ENCODE measurements at places on chromosomes 3 and 15. TPM values are rescaled to one million over a fixed set of nuclear protein-coding genes. Genes with fewer than 3 reads are reported as not detected.

The GOLGA8S gene
- not detected for total RNA-seq

DNA sequence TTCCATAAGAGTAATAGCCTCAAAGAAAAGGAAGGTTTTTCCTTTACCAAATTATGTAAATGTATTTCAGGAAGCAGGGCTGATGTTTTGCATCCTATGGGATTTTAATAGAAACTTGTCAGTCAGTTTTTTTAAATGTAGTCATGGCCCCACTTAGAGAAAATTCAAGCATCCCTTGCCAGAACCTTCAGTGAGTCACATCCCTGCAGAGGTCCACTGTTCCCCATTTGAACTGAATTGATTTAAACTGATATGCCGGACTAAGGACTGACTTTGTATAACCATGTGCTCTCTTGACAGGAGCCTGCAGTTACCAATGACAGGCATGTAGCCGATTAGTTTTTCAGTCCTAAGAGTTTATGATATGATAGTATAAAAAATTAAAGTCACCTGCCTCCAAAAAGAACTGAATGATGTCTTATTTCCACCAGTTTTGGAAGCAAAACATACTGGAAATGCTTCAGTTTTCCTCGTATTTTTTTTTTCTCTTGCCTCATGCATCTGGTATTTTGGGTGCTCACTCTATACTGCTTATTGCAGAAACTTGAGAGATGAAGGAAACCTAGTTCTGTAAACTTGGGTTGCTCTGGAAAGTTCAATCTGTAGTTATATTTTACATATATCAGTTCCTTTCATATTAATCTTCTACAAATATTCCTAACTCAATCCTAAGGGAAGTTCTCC, 30.7 kb downstream of the LRTM1 start:
- no peak for DNase-seq

DNA sequence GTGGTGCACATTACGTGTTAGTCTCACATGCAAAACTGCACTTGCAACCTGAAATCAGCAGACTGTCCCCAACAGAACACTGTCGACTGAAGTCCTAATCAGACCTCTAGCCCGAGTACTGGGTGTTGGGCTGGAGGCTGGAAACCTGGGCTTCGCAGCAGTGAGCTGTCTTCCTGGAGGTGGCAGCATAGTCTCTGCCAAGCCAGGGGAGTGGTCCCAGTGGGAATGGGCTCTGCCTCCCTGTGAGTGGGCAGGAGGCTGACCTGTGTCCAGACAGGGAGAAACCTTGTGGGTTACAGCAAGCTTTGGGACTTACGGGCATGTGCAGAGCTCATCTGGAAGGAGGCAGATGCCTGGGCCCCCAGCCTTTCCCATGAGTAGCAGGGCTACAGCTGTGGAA, 38.2 kb upstream of the MYZAP start:
- no peak for DNase-seq

DNA sequence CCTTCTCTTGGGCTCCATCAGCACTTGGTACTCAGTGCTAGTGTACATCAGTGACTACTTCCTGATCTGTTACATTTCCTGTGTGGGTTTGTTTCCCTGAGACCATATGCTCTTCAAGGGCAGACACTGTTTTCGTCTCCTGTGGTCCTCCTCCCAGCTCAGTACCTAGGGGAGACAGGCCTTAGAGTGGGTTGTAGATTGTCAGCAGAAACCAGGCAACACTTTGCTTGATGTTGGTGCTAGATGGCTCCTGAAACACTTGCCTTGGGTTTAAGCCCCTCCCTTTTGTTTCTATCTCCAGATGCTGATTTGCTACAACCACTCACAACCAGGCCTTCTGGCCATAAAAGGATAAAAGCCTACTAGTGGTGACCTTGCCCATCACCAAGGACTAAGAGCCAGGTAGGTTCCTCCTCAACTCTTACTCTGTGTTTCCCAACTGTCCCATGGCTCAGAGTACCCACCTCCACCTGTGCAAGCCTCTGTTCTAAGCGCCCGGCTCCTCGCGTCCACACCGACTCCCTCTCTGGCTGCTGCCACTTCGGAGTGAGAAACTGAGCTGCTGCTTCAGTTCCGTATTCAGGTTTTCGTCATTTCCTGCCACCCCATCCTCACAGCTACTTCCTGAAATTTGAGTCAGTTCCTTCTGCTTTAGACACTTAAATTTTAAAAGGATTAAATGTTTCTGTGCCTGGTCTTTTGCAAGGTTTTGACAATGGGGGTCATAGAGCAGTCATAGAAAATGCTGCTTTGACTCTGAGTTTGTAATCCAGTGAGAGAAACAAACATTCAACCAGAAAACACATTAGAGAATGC, at the start of gene HCLS1:
Gene HCLS1, minus strand, starts transcription at position 548 of the 816 bp plus-strand sequence. CDS start 2,556 bp downstream, outside the sequence.
- DNase-seq, result peak; percentile 64

The SLC22A13 gene
- total RNA-seq, result 0.24 TPM

DNA sequence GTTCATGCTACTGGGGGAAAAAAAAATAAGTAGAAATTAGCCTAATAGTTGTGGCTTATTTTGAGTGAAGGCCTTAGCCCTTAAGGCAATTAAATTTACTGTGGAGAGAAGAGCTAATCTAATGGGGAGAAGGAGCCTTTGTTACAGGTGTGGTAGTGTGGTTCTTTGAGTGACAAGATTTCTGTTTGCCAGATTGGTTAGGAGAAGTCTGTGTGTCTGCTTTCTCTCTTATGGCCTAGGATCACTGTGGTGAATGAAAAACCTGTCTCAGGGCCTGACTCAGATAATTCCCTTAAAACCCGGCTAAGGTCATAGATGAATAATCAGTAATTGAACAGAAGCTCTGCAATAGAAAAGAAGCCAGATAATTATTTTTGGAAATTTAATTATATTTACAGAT, 27.0 kb downstream of the OPA1 start:
- no peak for DNase-seq

DNA sequence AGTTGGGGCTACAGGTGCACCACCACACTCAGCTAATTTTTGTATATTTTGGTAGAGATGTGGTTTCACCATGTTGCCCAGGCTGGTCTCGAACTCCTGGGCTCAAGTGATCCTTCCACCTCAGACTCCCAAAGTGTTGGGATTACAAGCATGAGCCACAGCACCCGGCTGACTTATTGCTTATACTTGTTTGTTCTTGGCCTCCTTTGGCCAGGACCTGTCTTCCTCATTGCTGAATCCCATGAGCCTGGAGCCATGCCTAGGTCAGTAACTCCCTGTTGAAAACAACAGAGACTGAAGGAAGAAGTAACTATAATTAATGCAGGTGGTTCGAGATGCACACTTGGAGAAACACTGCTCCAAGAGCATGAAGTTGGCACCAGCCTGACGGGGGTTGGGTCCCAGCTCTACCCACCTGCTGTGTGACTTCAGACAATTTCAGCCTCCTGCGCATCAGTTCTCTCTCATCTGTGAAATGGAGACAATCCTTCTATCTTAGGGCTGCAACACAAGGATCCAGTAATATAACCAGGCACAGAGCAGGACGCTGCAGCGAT, 38.9 kb downstream of the CPN2 start:
- DNase-seq, result no peak

The FGF7 gene
- not detected for total RNA-seq

The NLGN1 gene
- not detected for total RNA-seq

The ITIH4 gene
- 6.8 TPM for total RNA-seq

GRCh38 chr15:58357529-58358476, 74.0 kb upstream of the LIPC start:
- DNase-seq, result peak; percentile 64

- no peak for DNase-seq
These were observed 25.6 kb upstream of the ARL8B start for GRCh38 chr3:5096336-5097008.

The FANCD2 gene
- 85.1 TPM for total RNA-seq

The ISLR2 gene
- total RNA-seq, result not detected

The MAP6D1 gene
- 5.3 TPM for total RNA-seq

GRCh38 chr3:31903686-31904431, 77.2 kb downstream of the OSBPL10 start:
- DNase-seq, result no peak

DNA sequence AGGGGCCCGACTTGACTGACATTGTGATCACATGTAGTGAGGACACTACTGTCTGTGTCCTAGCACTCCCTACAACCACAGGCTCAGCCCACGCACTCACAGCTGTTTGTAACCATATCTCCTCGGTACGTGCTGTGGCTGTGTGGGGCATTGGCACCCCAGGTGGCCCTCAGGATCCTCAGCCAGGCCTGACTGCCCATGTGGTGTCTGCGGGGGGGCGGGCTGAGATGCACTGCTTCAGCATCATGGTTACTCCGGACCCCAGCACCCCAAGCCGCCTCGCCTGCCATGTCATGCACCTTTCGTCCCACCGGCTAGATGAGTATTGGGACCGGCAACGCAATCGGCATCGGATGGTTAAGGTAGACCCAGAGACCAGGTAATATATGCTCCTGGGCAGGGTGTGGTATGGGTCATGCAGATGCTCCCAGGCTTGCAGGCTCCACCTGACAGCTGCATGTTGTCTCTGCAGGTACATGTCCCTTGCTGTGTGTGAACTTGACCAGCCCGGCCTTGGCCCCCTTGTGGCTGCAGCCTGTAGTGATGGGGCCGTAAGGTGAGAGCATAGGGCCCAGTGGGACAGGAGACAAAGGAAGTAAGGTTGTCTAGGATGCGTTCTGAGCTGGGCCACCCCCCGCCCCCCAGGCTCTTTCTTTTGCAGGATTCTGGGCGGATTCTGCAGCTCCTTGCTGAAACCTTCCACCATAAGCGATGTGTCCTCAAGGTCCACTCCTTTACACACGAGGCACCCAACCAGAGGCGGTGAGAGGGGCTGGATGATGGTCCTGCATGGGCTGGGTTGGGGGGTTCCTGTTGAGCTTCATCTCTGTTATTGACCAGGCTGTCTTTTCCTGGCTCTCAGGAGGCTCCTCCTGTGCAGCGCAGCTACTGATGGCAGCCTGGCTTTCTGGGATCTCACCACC, 4.4 kb downstream of the DALRD3 start:
- peak; percentile 62 for DNase-seq

GRCh38 chr3:178201714-178202113, 334.5 kb upstream of the KCNMB2 start:
- no peak for DNase-seq

The EAF2 gene
- total RNA-seq, result 13.9 TPM

DNA sequence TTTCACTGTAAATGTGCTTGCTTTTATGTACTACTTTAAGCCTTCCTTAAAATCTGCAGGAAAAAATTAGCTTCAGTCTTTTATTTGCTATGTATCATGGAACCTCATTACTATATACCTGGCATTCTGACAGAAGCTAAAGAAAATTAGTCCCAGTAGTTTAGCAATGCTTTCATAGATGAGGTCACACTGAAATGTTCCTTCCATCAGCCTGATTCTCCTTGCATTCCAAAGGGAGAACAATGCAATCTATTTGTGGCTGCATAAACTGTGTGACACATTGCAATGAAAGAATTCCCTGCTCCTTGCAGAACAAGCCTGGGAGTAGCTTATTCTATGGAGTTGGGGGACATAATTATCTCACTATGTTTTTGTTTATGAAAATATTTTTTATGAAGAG, 691.5 kb upstream of the ARPP21 start:
- no peak for DNase-seq

The CYP1A1 gene
- total RNA-seq, result 4.9 TPM

The TUSC7 gene
- total RNA-seq, result not detected

The KLHL18 gene
- 48.6 TPM for total RNA-seq

The RBPMS2 gene
- not detected for total RNA-seq

The AADACL2 gene
- total RNA-seq, result not detected

- DNase-seq, result no peak
These were observed 10.0 kb downstream of the GATA2 start for GRCh38 chr3:128482666-128483656.

DNA sequence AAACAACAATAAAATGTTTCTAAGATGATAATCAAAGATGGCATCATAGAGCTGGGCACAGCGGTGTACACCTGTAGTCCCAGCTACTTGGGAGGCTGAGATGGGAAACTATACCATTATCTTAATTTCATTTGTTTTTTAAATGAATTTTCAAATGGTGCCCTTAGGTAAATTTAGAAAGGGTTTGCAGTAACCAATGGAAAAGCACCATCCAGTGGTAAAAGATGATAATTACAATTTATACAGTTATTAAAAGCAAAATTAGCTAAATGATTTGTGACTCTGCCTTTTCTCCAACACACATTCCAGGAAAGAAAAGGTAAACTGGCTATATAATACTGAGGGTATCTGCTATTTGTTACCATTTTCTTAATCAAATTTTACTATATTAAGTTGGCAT, 14.4 kb upstream of the ANKRD28 start:
- DNase-seq, result no peak

The WDR93 gene
- total RNA-seq, result not detected

GRCh38 chr3:23365066-23365465, 161.9 kb downstream of the UBE2E2 start:
- no peak for DNase-seq

DNA sequence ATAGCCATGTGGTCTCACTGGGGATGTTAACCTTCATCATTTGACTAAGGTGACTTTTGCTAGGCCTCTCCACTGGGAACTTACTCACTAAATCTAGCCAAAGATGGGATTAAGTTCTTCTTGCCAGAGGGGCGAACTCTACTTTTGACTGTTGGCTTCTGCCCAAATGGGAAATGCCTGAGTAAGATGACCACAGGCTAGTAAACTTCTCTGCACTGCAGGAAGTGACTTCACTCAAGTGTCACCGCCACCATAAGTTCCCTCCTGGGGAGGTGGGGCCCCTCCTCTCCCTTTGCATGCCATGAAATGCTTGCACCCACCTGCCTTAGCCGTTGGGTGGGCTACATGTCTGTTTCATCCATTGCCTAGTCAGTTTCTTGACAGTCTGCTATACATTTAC, 388.3 kb downstream of the FEZF2 start:
- DNase-seq, result no peak
